ENCODE measurements at places on chromosomes 6 and 20. TPM values are rescaled to one million over a fixed set of nuclear protein-coding genes. Genes with fewer than 3 reads are reported as not detected.

DNA sequence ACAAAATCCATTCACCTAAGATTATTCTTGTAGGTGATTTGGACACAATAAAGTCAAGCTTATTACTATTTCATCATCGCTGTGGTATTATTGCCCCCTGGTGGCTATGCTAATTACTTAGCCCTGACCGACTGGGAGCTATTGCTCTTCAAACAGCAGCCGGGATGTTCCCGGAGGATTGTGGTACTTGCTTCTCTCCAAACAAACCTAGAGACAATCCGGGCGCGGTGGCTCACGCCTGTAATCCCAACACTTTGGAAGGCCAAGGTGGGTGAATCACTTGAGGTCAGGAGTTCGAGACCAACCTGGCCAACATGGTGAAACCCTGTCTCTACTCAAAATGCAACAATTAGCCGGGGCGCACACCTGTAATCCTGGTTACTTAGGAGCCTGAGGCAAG is 15.4 kb upstream of the STMND1 start:
- DNase-seq, result peak; percentile 50

DNA sequence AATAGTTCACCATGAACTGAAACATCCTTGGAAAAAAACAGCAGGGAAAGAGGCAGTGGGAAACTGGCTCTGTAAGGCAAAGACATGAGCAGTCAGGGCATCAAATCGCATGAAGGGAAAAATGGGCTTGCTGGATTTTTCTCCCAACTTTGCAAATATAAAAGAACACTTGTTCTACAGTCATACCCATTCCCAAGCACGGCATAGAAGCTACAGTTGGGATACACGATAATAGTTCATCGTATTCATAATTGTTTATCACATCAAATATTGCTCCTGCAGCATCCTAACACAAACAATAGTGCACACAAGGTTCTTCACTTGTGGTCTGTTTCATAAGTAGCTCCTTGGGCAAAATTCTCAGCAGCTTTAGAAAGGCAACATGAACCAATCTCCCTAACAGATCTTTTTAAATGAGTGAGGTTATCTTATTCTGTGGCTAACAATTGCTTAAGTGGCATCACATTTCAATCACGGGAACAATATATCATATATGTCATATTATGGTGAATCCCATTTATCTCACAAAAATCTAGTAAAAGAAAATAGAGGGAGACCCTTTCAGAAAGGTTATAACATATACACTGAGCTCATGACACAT is 243.9 kb downstream of the PKHD1 start:
- no peak for DNase-seq

GRCh38 chr6:128007658-128008057 is 106.8 kb upstream of the THEMIS start:
- no peak for DNase-seq

- no peak for DNase-seq
Observed at GRCh38 chr6:36069573-36069972, 42.0 kb downstream of the MAPK14 start.

GRCh38 chr6:96013531-96013930 is 2.2 kb upstream of the FUT9 start:
- DNase-seq, result no peak

DNA sequence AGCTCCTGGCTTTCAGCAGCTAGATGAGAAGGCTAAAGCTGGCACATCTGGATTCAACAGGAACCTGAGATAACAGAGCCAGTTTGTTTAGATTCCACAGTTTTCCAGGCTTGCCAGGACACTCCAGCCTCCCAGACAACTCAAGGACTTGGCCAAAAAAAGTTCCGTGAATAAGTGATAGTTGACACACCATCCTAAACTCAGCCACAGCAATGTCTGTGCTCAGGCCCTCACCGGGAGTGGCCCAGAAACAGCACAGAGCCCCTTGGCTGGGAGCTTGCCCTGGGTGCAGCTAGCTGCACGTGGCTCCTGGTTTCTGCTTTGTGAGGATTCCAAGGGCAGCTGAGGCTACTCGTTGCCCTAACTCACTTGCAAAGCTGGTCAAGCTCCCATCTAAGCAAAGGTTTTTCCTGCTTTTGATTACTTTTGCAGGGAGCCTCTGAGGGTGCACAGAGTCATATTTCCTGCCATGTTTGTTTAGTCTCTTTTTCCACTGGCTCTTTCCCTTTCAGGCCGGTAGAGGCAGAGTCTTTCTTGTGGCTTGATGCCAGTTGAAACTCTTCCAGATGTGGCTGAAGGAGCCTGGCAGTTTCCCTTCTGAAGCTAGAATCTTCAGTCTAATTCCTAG is 118.3 kb upstream of the ECI2 start:
- peak; percentile 63 for DNase-seq

GRCh38 chr6:89566008-89566800 is 72.3 kb downstream of the LYRM2 start:
- DNase-seq, result no peak

DNA sequence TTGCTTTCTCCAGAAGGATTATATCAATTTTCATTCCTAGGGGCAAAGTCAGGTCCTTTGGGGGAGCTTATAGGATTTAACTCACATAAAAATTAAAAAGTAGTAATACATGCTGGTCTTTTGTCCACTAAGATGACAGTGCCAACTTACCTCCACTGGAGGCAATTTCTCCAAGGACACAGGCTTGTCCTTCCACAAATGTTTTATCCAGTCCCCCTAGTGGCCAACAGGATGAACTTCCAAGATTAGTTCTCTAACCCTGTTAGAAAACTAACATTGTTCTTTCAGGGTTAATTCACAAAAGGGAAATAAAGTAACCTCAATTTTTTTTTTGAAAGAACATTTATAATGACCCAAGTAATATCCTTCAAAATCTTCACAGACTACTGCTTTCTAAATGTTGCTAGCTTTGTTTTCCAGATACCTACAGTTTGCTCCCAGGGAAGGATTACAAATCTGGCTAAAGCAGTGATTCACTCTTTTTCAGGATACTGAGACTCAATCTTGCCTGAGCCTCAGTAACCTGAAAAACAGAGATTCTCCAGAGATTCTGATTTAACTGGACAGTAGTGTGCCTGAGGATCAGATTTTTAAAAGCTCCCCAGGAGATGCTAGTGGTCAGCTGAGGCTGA is 31.7 kb upstream of the UBR2 start:
- DNase-seq, result no peak

DNA sequence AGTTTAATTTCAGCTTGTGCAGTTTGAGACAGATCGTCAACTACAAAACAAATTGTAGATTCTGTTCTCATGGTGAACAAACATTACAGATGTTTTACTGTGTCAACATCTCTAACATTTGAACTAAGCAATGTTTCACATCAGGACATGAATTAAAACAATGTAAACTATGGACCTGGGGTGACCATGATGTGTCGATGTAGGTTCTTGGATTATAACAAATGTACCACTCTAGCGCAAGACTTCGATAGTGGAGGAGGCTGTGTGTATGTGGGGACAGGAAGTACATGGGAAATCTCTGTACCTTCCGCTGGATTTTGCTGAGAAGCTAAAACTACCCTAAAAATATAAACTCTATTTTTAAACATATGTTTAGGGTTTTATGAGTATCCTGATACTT is 17.1 kb downstream of the HIVEP2 start:
- DNase-seq, result no peak

- no peak for DNase-seq
Observed at GRCh38 chr20:44091026-44091425, 96.0 kb downstream of the JPH2 start.

- no peak for DNase-seq
Observed at GRCh38 chr6:105332576-105332975, 70.3 kb downstream of the PREP start.

GRCh38 chr6:34795836-34796425 is 4.0 kb downstream of the BLTP3A start:
- DNase-seq, result no peak

- no peak for DNase-seq
Observed at GRCh38 chr6:36195471-36196112, 952 bp upstream of the BRPF3 start.

GRCh38 chr6:93424303-93425064 is 5.1 kb upstream of the EPHA7 start:
- no peak for DNase-seq

GRCh38 chr6:163538331-163538730 is 123.8 kb downstream of the QKI start:
- DNase-seq, result no peak

ATP6V1G2 gene
- polyA plus RNA-seq, result 12.5 TPM

PPP1R16B gene
- polyA plus RNA-seq, result not detected

ALDH5A1 gene
- 0.35 TPM for polyA plus RNA-seq

SLC17A9 gene
- polyA plus RNA-seq, result 2.2 TPM

CSTF1 gene
- polyA plus RNA-seq, result 70.9 TPM

DDX43 gene
- polyA plus RNA-seq, result 0.21 TPM

Data from AG04450 (cell line).